ENCODE measurements at places on chromosomes 1 and 21. TPM values are rescaled to one million over a fixed set of nuclear protein-coding genes. Genes with fewer than 3 reads are reported as not detected.

IL22RA1 gene
- 0.11 TPM for total RNA-seq

- DNase-seq: no peak
- no peak overlapping the region for H3K27ac ChIP-seq
- no peaks in the 10 kb centered on the region for H3K27me3 ChIP-seq
- no peaks in the 10 kb centered on the region for H3K4me1 ChIP-seq
- peaks cover 12% of the 10 kb centered on the region for H3K36me3 ChIP-seq
- H3K4me3 ChIP-seq: no peak overlapping the region
Observed at GRCh38 chr21:33238565-33239255, 9.0 kb downstream of the IFNAR2 start.

GRCh38 chr1:27872802-27873551 is 633 bp downstream of the THEMIS2 start:
- H3K4me3 ChIP-seq: peak overlapping the region; percentile 67
- H3K27ac ChIP-seq: no peak overlapping the region
- H3K27me3 ChIP-seq: no peaks in the 10 kb centered on the region
- H3K4me1 ChIP-seq: peaks cover 43% of the 10 kb centered on the region

DNA sequence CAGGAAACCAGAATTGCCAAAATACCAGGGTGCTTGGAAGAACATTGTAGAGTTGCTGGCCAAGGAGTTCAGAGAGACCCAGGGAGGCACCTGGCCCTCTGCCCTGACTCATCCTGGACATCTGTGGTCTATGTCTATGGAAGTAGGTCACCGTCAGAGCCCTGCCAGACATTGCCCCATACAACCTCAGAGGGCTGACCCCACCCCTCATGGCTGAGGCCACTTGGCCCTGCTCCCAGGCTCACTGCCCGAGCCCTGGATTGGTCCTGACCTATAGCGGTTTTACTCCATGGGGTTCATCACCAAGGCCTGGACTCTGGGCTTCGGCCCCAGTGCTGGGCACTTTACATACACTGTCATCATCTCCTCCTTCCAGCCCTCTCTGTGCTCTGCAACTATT is 233.1 kb downstream of the PTPRU start:
- no peak overlapping the region for H3K27ac ChIP-seq
- H3K4me3 ChIP-seq: no peak overlapping the region
- H3K4me1 ChIP-seq: no peaks in the 10 kb centered on the region
- no peak for DNase-seq
- H3K27me3 ChIP-seq: peaks cover 5% of the 10 kb centered on the region

GPA33 gene
- 0.07 TPM for total RNA-seq

PTPN7 gene
- 112 TPM for total RNA-seq

DNA sequence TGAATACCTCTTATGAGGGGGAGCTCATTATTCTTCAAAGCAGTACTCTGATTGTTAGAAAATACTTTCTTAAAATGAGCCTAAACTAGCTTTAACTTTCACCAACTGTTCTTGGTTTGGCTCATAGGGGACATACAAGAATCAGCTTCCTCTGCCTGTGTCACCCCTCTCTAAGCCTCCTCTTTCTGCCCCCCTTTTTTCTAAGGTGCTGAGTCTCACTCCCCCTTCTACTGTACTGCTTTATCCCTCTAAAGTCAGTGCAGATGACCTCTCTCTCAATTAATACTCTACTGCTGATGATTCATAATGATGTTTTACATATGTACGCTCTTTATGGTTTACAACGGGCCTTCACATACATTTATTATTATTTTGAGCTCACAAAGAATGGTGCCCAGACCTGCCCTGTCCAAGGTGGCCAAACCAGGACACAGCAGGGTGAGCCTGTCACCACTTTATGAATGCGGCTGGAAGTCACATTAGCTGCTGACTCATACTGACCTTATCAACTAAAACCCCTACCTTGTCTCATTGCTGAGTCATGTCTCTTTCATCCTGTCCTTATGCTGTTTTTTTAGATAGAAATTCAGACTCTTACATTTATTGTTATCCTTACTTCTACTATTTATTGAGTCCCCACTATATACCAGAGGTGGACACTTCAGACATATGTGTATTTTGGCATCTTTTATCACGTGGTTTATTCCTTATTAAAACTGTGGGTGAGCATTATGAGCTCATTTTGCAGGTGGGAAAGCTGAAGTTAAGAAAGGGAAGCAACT is 126.9 kb downstream of the RNF220 start:
- H3K4me3 ChIP-seq: no peak overlapping the region
- H3K27me3 ChIP-seq: no peaks in the 10 kb centered on the region
- peaks cover 31% of the 10 kb centered on the region for H3K4me1 ChIP-seq
- peak; percentile 88 for DNase-seq

GRCh38 chr1:163265547-163265946 is 56.2 kb upstream of the NUF2 start:
- H3K27ac ChIP-seq: no peak overlapping the region
- H3K27me3 ChIP-seq: no peaks in the 10 kb centered on the region
- H3K36me3 ChIP-seq: no peaks in the 10 kb centered on the region
- H3K4me3 ChIP-seq: no peak overlapping the region
- H3K4me1 ChIP-seq: no peaks in the 10 kb centered on the region
